ENCODE measurements at places on chromosomes 5 and 9.

GRCh38 chr9:86946201-86947145, 833 bp downstream of the GAS1 start:
- peak; percentile 79 for DNase-seq

- DNase-seq: no peak
Observed at GRCh38 chr5:1865486-1865885, 17.2 kb downstream of the IRX4 start.

GRCh38 chr9:281741-282645, 67.3 kb downstream of the DOCK8 start:
- peak; percentile 80 for DNase-seq

- peak; percentile 78 for DNase-seq
Observed at GRCh38 chr9:134770972-134771971, 109.3 kb upstream of the FCN2 start.

DNA sequence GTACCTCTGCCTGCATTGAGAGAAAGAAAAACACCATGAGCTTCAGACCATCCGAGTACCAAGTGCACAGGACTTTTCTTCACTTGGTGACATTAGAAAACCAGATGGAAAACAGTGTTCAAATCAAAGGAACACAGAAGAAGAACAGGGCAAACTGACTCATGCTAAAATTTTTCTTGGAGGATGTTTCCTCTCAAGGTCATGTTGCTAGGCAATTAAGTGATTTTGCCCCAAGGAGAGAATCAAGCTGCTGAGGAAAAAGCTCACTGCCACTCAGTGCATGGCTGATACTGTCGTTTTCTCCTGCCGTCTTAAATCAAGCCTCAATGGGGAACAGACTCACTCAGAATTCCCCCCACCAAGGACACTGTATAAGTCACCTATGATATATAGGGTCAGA, 57.9 kb upstream of the SIMC1 start:
- no peak for DNase-seq

DNA sequence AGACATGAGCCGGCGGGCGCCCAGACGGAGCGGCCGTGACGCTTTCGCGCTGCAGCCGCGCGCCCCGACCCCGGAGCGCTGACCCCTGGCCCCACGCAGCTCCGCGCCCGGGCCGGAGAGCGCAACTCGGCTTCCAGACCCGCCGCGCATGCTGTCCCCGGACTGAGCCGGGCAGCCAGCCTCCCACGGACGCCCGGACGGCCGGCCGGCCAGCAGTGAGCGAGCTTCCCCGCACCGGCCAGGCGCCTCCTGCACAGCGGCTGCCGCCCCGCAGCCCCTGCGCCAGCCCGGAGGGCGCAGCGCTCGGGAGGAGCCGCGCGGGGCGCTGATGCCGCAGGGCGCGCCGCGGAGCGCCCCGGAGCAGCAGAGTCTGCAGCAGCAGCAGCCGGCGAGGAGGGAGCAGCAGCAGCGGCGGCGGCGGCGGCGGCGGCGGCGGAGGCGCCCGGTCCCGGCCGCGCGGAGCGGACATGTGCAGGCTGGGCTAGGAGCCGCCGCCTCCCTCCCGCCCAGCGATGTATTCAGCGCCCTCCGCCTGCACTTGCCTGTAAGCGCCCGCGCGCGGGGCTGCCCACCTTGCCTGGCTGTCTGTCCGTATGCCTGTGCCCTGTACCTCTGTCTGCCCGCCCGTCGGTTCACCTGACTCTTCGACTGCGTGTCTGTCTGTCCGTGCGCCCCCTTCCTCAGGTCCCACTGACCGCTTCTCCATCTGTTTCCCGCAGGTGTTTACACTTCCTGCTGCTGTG, 412 bp downstream of the FGF18 start:
- peak; percentile 67 for DNase-seq

DNA sequence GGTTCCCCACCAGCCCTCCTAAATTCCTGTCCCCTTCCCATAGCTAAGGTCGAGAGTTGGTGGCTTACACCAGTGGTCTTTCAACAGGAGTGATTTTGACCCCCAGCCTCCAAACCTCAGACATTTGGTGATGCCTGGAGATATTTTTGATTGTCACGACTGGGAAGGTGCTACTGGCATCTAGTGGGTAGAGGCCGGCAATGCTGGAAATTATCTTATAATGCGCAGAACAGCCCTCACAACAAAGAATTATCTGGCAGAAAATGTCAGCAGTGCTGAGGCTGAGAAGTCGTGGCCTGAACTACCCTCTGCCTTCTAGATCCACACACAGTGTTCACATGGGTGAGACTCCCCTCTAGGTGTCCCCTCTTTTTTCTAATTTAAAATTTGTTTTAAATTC, 69.6 kb downstream of the IL31RA start:
- DNase-seq: peak; percentile 46

- DNase-seq: no peak
Observed at GRCh38 chr5:14838396-14839319, 32.9 kb downstream of the ANKH start.

GRCh38 chr5:139574641-139575312, 13.6 kb downstream of the UBE2D2 start:
- peak; percentile 78 for DNase-seq

DNA sequence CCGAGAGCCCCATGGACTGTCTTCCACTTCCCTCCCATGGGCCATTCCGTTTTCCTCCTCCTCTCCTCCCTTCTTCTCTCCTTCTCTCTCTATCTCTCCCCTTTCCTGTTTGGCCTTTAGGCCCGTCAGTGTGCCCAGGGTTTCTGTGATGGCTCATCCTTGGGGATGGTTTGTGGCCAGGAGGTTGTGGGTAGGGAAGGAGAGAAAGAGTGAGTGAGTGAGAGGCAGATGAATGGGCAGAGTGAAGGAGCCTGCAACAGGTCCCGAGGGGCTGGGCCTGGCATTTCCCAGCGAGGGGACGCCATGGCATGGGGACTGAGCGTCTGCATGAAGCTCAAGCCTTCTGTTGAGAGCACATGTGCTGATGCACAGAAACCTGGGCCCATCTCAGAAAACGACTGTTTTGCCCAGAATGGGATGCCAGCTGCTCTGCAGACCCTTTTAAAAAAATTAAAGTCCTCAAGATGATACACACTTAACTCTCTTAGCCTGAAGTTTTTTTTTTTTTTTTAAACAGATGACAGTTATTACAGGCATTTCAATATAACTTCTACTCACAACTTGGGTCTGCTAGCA, 69.1 kb downstream of the PRRT1B start:
- DNase-seq: no peak

DNA sequence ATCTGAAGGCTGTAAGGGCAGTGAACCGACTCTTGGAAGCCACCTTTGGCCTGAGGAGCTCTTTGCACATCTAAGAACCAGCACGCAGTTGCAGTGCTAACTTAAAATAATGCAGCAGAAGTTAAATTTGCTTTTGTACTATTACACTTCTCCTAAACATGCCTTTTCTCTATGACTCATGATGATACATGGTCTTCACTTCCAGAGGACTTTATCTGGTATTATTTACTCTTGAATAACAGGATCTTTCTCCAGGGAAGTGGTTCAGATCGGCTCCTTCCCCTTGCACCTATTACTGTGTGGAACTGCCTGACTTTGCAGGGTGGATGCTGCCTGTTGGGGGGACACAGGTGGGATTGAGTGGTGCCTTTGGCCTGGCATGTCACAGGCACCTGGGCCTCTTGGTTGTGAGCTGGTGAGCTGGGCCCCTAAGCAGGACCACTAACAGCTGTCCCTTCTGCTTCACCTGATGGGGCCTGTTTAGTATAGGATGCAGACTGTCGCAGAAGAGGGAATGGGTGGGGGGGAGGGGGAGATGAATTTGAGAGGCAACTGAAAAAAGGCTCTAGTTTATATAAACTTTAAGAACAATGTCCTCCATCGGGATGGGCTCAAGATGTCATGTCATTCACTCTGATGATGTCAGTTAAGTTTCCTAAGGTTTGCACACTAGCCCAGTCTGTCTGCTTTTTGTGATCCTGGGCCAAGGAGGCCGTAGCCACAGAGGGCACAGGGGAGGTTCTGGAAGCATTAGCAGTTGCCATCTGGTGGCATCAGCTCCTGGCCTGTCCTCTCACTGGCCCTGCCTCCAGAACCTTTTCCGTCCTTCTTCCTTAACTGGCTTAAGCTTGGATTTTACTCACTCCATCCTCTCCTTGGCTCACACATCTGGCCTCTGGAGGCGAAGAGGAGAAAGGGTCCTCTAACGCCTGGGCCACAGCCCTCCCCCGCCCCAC, 33.9 kb upstream of the GABBR2 start:
- DNase-seq: no peak

DNA sequence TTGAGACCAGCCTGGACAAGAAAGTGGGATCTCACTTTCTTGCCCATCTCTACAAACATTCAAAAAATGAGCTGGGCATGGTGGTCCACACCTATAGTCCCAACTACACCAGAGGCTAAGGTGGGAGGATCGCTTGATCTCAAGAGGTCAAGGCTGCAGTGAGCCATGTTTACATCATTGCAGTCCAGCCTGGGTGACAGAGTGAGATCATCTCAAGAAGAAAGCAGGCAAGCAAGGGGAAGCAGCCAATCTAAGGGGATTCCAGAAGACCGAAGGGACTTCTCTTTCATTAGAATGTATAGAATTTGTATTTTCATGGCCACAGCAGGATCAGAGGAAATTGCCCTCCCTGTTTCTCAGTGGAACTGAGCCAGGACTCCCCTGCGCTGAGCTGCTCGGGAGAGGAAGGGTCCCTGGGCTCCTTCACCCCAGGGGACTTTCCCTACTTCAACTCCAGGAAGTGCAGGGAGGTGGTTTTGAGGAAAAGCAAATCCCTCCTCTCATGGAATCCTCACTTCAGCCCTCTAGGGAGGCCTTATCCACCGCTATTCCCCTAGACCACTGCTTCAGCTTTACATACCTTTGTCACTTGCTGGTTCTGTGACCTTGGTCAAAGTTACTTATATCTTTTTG, 12.1 kb downstream of the WWC1 start:
- no peak for DNase-seq

DNA sequence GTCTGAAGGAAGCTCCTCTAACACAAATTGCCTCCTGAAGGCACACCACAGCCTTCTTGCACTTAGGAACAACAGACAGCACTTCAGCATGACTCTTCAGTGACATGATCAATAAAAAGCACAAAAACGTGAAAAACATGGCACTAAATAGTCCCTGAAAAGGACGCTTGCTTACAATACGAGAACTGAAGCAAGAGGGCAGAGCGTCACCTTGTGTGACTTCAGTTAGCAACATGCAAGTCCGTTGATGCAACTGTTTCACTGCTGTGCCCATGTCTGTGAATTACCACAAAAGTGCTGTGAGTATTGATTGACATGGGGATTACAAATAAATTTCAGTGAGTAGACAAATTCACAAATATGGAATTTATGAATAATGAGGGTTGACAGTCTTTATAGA, 219.9 kb upstream of the GAS1 start:
- DNase-seq: no peak

GRCh38 chr9:121598167-121598964, 53.1 kb upstream of the DAB2IP start:
- no peak for DNase-seq

GRCh38 chr9:6781476-6781875, 23.7 kb downstream of the KDM4C start:
- DNase-seq: no peak

- DNase-seq: no peak
Observed at GRCh38 chr5:57598756-57599155, 116.1 kb upstream of the ACTBL2 start.

DNA sequence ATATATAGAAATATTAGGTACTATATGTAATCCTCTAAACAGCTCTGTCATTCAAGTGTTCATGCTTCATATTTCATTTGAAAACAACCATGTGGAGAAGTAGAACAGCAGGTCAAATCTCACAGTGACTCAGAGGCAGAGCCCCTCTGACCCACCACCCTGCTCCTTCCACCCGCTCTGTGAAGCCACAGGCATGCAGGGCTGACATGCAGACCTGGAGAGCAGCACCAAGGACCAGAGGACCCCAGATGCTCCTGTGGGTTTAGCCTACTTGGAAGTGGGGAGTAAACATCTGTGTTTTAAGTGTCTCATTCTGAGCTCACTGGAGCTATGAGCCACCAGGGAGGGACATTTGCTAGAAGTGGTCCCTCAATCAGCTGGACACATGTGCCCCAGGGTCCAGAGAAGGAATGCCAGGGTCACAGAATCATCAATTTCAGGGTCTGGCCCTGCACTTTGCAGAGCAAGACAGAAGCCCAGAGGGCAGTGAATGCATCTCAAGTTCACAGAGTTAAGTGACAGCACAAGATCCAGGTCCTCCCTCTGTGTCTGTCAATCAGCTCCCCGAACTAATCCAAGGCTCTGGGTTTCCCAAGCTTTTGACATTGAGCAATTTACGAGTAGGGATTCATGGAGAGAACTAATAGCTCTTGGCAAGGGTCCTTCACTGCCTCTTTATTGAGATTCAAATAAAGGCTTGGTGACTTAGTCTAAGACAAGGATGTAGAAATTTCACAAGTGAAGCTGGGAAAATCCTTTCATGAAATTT, 441.1 kb downstream of the SEMA5A start:
- no peak for DNase-seq

- peak; percentile 55 for DNase-seq
Observed at GRCh38 chr5:77851176-77852067, 75.3 kb upstream of the TBCA start.

DNA sequence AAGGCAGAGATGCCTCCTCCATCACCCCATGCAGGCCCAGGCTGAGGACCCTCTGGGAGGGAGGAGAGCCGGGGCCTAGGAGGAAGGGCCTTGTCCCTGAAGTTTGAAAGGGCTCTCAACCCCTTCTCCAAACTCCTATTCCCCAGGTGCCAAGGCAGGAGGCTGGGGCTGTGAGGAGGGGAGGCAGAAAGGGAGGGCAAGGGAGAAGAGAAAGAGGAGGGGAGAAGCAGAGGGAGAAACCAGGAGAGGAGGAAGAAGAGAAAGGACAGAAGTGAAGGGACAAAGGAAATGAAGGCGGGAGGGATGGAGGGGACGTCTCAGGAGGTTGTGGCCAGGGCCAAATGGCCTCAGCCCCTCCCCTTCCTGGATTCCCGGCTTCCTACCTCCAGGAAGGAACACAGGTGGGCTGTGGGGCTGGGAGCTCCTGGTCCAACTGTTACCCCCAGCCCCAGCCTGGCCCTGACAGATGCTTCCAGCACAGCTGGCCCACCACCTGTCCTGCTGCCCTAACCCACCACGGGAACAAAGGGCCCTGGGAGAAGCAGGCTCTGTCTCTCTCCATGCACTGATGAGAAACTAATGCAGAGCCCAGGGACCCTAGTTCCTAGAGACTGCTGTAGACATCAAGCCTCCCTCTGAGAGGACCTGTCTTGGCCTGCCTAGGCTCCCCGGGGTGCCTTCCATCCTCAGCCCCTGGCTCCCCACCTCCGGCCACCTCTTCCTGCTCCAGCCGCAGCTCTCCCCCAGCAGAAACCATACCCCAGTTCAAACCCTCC, 3.5 kb downstream of the DBN1 start:
- DNase-seq: no peak

GRCh38 chr9:92763721-92764380, 782 bp downstream of the BICD2 start:
- peak; percentile 82 for DNase-seq

GRCh38 chr9:18390393-18390792, 83.6 kb upstream of the ADAMTSL1 start:
- no peak for DNase-seq

GRCh38 chr5:131264451-131265099, 722 bp downstream of the CDC42SE2 start:
- DNase-seq: peak; percentile 68

GRCh38 chr9:18544456-18544855, 70.5 kb downstream of the ADAMTSL1 start:
- no peak for DNase-seq

GRCh38 chr5:32578363-32578762, 7.0 kb upstream of the SUB1 start:
- DNase-seq: no peak

- DNase-seq: no peak
Observed at GRCh38 chr9:120868339-120868675, 8.7 kb downstream of the PHF19 start.

Data from hematopoietic multipotent progenitor cell treated with erythropoietin and hydrocortisone succinate and interleukin-3 and kit ligand, for 4 days (in vitro differentiated cells).